CD14-positive monocyte (primary cell): ENCODE measurements at places on chromosomes 7 and 10. TPM values are rescaled to one million over a fixed set of nuclear protein-coding genes. Genes with fewer than 3 reads are reported as not detected.

DNA sequence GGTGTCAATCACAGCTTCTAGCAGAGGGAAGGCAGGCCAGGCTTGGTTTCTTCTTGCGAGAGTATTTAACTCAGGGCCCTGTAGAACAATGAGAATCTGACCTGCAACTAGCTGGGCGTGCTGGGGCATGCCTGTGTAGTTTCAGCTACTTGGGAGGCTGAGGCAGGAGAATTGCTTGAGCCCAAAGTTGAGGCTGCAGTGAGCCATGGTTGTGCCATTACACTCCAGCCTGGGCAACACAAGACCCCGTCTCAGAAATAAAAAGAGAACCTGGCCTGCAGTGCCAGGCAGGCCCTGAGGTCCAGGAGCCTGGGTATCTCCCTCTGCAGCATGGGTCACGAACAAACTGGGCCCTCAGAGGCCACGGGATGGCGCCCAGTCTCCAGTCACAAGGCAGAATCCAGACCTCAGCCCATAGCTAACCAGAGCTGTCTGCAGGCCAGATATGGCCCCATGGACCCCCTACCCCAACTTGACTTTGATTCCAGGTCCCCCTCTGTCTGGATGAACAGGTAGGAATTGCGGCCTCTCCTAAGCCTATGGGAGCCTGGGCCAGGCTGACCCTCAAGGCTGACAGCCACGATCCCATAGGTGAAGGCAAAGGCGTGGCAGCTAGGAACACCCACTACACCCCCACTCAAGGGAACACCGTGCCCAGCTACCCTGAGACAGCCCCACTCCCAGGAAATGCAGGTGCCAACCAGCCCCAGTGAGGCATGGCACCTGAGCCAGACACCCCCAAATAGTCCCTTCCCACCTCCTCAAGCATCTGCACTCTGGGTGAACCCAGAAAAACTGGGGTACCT, 102.7 kb upstream of the TNRC18 start:
- peak; percentile 35 for DNase-seq
- peaks cover 43% of the 10 kb centered on the region for H3K36me3 ChIP-seq
- peak overlapping the region; percentile 45 for H3K27ac ChIP-seq

GRCh38 chr10:90136731-90137316, 435.4 kb downstream of the KIF20B start:
- H3K27ac ChIP-seq = no peak overlapping the region
- H3K36me3 ChIP-seq = no peaks in the 10 kb centered on the region
- H3K4me3 ChIP-seq = no peak overlapping the region

DNA sequence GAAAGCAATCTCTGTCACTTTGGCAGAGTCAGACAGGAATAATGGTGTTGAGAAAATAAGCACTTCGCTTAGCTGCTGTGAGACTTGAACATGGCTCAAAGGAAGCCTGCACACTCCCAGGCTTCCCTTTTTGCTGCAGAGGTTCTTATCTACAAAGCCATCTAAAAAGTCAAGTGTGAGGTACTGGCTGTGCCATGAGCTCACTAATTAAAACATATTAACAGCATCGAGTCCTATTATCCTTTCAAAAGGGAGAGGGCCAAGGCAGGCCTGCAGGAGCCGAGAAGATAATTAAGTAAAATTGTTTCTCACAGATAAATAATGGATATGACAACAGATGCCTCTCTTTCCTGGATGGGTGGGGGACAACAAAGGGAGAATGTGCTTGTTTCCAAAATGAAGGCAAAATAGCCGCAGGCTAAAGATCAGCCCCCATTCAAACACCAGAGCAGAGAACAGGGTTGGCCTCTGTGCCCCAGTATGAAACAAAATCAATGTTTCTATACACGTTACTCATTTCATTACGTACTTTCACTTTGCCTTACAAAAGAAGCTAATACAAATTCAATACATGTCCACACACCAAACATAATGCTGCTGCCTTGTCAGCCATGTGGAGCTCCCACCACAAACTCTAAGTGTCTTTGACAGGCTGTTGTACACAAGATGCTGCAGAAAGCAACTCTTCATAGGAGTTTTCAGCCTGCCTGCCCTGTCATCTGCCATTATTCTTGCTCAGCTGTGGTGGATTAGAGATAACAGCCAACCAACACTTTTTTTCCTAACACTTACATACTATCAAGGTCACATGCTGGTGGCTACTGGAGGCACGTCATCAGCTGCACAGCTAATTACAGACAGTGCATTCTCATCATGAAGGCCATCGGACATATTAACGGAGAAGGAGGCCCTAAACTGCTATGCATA, 55.3 kb downstream of the ELAPOR2 start:
- H3K27me3 ChIP-seq = no peaks in the 10 kb centered on the region
- DNase-seq = no peak
- H3K27ac ChIP-seq = no peak overlapping the region
- H3K4me1 ChIP-seq = no peaks in the 10 kb centered on the region
- H3K36me3 ChIP-seq = no peaks in the 10 kb centered on the region

The ADCY1 gene
- polyA plus RNA-seq = 0.01 TPM

The SORBS1 gene
- 0.15 TPM for polyA plus RNA-seq

The GATA3 gene
- not detected for polyA plus RNA-seq
